ENCODE measurements at places on chromosomes 1 and 21.
A peak's percentile ranks its signal among the peaks of the same experiment; 100 is the strongest.

DNA sequence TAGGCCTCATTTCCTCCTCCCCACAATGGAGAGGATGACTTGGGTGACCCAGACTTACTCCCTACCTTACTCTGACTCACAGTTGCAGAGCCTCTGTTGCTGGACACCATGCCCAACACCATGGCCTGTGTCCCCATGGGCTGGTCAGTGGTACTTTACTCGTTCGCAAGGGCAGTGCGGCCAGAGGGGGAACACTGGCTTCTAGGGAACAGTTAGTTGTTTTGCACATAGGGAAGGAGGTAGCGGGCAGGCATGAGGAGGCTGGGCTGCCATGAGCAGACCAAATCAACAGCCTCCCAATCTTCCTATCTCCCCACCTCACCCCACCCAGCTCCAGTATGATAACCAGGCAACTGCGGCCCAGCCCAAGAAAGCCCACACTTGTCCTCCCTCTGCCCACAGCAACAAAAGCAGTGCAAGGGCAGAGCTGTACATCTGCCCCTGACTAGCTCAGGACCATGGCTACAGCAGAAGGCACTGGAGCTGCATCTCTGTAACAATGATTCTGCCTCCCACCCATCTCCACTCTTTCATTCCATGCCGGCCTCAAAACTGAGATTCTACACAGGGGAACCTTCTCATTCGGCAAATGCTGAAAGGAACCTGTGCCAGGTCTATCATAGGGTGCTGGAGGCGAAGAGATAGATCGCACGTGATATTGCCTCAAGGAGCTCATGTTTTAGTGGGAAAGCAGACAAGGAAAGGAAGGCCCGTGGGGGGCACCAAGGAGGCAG, 18.6 kb downstream of the TAL1 start:
- no peak for DNase-seq

GRCh38 chr1:115975569-115976061, 698 bp upstream of the SLC22A15 start:
- DNase-seq, result no peak

DNA sequence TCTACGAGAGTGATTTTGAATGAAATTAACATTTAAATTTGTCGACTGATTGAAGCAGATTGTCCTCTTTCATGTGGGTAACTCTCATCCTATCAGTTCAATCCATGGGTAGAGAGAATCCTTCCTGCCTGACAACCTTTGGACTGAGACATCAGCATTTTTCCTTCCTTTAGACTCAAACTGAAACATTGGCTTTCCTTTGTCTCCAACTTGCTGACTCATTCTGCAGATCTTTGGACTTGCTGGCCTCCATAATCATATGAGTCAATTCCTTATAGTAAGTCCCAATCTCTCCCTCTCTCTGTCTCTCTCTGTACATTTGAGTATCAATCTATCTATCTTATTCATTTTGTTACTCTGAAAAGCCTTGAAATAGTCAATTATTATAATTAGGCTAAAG, 416.7 kb downstream of the LRRIQ3 start:
- no peak for DNase-seq

- DNase-seq, result no peak
Measured at GRCh38 chr1:52814465-52814864, 28.1 kb upstream of the ZYG11A start.

- DNase-seq, result no peak
Measured at GRCh38 chr1:93817819-93818569, 61.0 kb downstream of the DNTTIP2 start.

GRCh38 chr1:66831529-66832239, 30.6 kb upstream of the INSL5 start:
- DNase-seq, result no peak

DNA sequence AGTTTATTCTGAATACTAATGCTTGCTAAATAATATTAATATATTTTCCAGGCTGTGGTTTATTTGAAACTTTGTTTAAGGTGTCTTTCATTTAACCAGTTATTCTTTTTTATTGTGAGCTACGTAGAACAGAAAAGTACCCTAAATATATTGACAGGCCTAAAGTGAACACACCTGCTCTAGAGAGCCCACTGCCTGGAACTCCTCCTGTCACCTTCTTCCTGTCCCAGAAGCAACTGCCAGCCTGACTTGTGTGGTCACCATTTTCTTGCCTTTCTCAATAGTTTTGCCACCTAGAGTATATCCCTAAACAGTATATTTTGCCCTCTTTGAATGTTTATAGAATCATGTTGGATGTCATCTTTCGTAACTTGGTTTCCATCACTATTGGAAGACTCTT, 48.5 kb downstream of the SCCPDH start:
- no peak for DNase-seq

DNA sequence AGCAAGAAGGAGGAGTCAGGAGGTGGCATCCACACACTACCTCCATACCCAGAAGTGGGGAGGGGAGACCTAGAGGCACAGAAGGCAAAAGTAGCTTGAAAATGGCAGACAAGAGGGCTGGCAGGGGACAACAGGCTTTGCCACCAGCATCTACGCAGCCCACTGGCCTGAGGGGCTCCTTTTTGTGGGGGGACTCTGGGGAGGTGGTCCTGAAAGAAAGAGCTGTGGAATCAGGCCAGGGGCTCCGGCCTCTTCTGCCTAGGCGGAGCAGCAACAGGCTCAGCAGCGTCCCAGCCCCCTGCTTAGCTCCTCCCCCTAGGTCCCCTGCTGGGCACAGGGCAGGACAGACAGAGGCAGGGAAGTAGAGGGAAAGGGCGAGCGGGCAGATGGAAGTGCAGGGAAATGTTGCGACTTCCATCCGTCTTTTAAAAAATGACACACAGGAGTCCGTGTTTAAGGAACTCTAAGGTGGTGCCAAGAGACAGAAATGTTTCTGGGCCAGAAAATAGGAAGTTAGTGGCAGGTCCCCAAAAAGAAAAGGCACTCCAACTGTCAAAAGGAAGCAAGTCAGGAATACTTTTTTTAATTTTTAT, 10.0 kb upstream of the LEFTY2 start:
- DNase-seq, result no peak

DNA sequence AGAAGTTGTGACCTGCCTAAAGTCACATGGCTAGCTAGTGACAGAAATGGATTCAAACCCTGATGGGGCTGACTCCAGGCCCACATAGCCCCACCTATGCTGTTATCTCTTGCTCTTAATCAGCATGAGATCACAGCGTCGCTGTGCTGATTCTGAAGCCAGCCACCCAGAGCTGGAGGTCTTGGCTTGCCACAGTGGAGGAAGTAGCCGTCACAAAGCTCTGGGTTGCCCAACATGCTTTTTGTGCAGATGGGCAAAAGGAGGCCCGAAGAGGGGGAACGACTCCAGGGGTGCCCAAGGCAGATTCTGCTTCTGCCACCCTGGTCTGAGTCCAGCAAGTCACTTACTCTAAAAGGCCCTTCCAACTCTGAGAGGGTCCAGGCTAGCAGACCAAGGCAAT, 14.7 kb upstream of the MFSD2A start:
- DNase-seq, result no peak

- peak; percentile 11 for DNase-seq
Measured at GRCh38 chr1:51088474-51088873, 13.6 kb upstream of the C1orf185 start.

DNA sequence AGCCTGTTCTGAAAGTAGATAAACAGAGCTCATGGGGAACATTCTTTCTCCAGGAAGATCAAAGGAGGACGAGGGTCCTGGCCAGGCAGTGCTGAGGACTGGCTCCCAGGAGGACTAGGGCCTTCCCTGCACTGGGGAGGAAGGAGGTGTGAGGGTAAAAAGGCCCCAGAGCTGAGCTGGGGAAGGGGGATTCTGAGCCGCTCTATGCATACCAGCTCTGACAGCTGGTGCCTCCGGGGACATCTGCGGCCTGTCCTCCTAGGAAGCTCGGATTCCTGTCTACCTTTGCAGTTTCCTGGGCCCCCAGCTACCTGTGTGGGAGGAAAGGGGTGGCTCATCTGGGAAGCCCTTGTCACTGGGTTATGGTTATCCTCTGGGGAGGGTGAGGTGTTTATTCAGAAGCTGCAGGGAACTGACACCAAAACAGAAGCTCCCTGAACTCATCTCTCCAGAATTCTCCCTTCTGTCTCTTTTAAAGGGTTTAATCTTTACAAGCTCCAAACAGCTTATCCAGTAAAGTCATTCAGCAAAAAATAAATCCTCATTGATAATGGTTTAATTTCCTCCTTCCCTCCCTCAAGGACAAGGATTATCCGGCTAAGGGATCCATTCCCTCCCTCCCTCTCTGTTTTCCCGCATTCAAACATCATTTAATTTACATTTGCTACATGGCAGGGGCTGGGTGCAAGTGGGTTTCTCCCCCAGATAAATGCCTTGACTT, 31.0 kb downstream of the NENF start:
- DNase-seq, result no peak

- no peak for DNase-seq
Measured at GRCh38 chr1:205064301-205064700, 20.0 kb downstream of the TMEM81 start.

GRCh38 chr1:16082283-16083038, 9.0 kb upstream of the FAM131C start:
- peak; percentile 53 for DNase-seq

All from brain microvascular endothelial cell (primary cell).